ENCODE measurements at places on chromosomes 13 and 19.

GRCh38 chr19:12607631-12608030, 3.0 kb downstream of the ZNF490 start:
- DNase-seq = no peak

DNA sequence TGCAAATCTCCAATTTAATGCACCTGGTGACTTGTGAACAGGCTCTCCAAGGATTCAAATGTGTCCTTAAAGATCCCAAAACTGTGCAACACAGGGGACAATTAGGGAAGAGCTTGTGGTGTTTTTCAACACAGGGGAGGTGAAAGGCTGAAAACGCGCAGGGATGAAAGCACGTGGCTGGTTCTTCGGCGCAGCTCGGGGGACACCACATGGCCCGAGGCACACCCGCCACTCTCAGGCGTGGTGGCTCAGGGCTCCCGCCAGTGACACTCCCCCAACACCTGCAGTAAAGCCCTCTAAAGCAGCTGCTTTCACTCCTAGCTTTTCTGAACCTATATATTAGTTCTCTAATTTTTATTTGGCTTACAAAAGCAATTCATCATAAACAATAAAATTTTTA, 91.9 kb downstream of the SPACA7 start:
- no peak for DNase-seq

- DNase-seq = no peak
Observed at GRCh38 chr19:3694361-3695123, 5.7 kb downstream of the PIP5K1C start.

DNA sequence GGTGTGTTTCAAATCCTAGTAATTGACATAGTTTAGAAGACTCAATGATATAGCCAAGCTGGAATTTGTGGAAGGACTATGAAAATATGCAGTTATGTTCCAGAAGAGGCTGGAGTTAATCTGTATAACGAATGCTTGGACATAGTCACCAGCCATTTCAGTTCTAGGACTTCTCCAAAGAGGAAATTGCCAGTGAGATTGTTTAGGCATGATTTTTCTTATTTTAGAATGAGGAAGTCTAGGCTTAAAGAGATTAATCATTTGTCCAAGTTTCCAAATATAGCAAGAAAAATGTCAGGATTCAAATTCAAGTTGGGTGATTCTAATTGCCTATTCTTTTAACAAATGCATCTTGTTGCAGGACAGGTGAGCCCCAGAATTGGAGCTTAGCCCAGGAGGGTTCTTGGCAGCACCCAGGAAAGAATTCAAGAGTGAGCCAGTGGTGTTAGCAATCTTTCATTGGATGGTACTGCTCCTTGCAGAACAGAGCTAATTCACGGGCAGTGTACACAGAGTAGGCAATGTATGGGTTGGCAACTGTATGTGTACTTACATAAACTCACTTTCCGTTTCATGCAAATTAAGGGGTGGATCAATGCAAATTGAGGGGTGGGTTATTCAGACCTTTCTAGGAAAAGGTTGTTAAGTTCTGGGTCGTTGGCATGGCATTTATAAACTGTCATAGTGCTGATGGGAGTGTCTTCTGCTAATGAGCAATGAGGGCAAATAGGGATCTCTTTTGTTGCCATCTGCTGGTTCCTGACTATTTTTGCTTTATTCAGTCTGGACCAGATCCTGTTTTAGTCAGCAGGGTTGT, 763.1 kb upstream of the SLITRK1 start:
- no peak for DNase-seq

GRCh38 chr19:21513651-21514050, 8.2 kb downstream of the ZNF429 start:
- no peak for DNase-seq

DNA sequence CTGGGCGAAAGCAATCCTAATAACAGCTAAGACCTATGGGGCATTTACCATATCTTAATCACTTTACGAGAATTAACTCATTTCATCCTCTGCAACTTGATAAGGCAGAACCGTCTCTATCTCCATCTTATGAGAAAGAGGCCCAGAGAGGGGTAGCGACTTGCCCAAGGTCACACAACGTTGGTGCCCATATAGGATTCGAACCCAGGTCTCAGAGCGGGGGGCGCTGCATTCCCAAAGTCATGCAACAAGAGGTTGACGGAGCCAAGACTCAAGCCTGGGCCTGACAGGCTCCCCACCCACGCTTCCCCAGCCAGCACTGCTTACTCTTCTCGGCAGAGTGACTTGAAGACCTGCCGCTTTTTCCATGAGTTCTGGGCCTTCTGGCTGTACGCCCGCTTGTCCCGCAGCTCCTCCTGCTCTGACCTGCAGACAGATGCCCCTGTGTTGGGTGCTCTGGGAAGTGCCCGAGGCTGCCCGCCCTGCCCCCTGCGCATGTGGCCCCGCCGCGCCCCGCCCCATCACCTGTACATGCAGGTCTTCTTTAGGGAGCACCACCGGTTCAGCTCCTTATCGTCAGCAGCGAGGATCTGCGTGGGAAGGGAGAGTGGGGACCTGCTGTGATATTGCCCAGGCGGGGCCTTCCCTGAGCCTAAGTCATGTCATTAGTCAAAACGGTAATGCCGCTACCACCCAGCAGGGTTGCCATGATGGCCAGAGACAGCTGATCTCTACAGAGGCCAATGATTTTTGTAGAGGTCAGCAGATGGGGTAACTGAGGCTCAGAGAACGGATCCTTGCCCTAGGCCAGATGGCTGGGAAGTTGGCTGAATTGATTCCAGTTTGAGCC, 10.8 kb downstream of the KRI1 start:
- no peak for DNase-seq

GRCh38 chr13:32136061-32136460, 104.5 kb downstream of the FRY start:
- DNase-seq = no peak

- no peak for DNase-seq
Observed at GRCh38 chr19:38386300-38386970, 1.4 kb downstream of the GGN start.

- no peak for DNase-seq
Observed at GRCh38 chr19:36876993-36877938, 26.6 kb downstream of the ZNF345 start.

GRCh38 chr19:2355168-2356035, 4.7 kb upstream of the TMPRSS9 start:
- DNase-seq = no peak

DNA sequence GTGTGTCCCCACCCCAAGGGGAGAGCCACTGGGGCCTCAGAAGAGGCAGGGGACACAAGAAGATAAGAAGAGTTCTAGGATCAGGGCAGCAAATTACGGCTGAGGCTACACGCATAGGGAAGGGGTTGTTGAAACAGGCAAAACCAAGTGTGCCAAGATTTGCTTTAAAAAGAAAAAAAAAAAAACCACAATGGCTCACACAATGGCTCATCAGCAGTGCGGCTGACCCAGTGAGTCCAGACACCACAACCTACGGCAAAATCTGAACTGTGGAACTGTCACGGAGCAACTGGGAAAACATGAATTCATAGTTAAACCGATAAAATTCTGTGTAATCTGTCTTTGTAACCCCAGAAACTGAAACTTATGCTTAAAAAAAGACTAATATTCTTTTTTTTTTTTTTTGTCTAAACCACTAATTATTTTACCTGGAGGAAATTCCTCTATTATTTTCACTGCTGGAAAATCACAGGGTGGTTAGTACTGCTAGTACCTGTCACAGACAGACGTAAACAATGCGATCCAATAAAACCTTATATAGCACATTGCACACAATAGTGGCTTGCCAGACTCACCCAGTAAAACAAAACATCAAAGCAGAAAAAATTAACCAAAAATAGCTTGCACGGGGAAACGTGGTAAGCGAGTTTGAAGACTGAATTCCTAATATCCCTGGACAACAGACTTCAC, 325.4 kb upstream of the TSHZ3 start:
- DNase-seq = no peak

GRCh38 chr19:1471010-1471514, 8.0 kb downstream of the C19orf25 start:
- no peak for DNase-seq

DNA sequence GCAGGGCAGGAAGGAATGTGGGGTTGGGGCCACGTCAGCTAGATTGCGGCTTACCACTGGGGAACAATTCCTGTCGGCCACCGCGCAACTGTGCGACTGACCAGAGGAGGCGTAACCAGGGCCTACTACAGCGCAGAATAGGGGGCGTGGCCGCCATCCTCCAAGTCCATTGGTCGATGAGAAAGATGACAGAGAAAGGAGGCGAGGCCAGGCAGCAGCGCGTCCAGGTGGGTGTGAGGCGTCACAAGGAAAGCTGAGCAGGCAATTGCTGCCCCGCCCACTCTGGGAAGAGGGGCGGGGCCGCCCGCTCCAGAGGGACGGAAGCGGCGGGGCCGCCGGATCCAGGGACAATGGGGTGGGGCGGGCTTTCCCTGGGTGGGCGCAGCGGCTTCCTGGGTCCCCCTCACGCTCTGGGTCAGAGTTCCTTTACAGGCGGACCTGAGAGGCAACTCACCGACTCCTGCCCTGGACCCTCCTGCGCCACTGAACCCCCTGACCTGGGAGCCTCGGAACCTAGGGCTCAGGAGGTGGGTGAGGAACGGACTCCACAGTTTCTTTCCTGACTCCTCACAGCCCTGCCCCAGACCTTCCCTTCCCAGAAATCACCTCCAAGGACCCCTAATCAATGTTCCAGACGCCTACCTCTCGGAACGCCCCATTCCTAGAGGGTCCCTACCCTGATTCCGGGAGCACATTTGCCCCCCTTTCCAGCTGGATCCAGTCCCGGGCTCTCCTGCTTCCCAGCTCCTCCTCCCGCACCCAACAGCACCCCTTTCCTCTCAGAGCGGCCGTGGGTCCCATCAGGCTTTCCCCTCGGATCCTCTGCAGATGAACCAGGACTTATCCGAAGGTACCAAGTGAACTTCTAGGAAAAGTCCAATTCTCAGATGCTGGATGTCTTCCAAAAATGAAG, 101.5 kb upstream of the ZNF492 start:
- DNase-seq = no peak

- DNase-seq = no peak
Observed at GRCh38 chr13:101681834-101682233, 229.4 kb downstream of the ITGBL1 start.

Measured in T-helper 2 cell (primary cell).